Upper lobe of left lung (tissue), 6 donors: ENCODE measurements at places on chromosomes 16 and 17. TPM values are rescaled to one million over a fixed set of nuclear protein-coding genes. Genes with fewer than 3 reads are reported as not detected.
A peak's percentile ranks its signal among the peaks of the same experiment; 100 is the strongest.

DNA sequence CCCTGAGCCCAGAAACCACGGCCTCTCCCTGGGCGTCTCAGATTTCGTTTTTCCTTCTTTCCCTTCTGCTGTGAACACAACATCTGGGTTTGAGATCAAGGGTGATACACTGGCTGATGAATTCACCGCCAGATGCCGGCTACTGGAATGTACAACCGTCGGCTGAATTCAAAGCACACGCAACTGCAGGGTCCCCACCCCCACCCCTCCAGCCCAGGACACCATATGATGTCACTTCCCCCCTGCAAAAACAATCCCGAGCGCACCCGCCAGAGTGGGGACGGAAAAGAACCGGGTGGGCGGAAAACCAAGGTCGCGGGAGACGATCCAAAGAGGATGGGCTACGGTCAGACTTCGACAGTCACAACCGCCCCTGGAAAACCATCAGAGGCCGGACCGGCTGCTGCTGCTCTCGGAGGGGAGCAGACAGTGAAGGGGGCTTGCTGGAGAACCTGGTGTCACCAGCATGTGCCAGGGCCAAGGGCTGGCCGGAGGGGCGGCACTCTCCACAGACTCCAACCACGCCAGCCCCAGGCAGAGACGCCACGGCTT, 23.3 kb downstream of the CEP295NL start:
- DNase-seq, result peak; percentile 81
- H3K27ac ChIP-seq, result peak overlapping the region; percentile 77
- peaks cover 56% of the 10 kb centered on the region for H3K4me1 ChIP-seq
- no peaks in the 10 kb centered on the region for H3K27me3 ChIP-seq
- H3K4me3 ChIP-seq, result peak overlapping the region; percentile 2

MYH13 gene
- not detected for total RNA-seq

- H3K4me3 ChIP-seq, result peak overlapping the region; percentile 57
- DNase-seq, result no peak
- H3K27ac ChIP-seq, result peak overlapping the region; percentile 67
- H3K27me3 ChIP-seq, result no peaks in the 10 kb centered on the region
Measured at GRCh38 chr16:4957420-4957719, 760 bp upstream of the SEC14L5 start.

DNA sequence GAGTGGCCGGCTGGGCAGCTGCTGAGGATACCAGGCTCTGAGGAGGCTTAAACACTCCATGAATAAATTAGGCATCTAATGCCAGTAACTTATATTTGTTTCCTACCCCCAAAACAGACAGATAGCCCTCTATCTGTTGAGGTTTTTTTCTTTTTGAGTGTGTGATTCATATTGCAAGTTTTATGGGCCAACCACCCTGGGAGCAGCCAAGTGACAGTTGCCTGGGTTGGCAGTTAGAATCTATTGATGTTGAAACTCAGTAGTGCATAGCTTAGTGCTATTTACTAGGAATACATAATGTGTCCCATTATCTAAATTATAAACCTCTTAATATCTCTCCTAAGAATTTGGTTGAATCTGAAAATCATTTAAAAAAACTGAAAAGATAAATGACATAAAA, 397.4 kb downstream of the CA10 start:
- no peaks in the 10 kb centered on the region for H3K4me1 ChIP-seq
- H3K4me3 ChIP-seq, result no peak overlapping the region
- no peak for DNase-seq
- H3K27ac ChIP-seq, result no peak overlapping the region
